Choroid plexus epithelial cell (primary cell): ENCODE measurements at places on chromosomes 2 and 18.
A peak's percentile ranks its signal among the peaks of the same experiment; 100 is the strongest.

DNA sequence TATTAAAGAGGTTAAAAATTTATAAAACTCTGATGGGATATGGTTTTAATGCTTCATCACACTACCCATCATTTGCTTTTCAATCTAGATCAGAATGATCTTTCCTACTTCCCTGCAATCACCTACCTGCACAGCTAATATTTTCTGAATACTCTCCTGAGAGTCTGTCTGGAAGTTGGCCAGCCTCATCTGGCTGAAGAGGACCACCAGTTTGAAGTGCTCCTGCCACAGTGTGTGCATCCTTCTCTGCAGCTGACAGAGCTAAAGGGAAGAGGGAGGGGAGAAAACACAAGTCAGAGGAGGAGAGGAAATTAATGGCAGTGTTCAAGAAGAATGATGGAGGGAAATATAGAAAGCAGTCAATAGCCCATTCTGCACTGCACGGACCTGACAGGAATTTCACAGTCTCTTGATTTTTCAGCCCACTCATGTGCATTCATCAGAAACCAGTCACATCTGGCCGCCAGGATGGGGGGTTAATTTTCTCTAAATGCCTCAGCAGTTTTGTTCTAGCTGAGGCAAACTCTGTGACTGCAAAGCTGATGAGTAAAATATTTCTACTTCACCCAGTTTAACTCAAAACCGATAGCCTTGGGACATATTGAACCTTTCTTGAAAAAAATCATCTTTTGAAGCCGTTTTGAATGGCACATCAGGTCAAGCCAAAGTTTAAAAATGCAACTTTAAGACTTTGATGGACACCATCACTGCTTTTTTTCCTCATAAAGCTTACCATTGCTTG is 201.8 kb upstream of the KLHL14 start:
- peak; percentile 17 for DNase-seq

GRCh38 chr2:121771976-121772742 is 16.7 kb downstream of the TSN start:
- peak; percentile 26 for DNase-seq

- no peak for DNase-seq
These were observed 13.0 kb downstream of the CXCR4 start for GRCh38 chr2:136104977-136105376.

DNA sequence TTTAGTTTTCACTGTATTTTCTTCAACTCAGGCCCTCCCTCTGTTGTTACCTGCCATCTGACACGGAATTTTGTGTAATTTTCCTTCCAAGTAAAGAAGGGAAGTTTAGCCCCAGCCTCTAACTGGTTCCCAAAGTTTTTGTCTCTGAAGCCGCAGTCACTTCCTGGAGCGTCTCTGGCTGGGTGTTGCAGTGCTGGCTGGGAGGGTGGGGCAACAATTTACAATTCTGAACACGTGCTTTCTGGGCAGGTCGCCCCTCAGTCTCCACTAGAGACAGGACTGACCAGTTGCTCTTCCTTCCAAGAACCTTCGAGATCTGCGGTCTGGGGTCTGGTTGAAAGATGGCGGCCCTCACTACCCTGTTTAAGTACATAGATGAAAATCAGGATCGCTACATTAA is 3.5 kb downstream of the CNDP2 start:
- DNase-seq, result peak; percentile 31

DNA sequence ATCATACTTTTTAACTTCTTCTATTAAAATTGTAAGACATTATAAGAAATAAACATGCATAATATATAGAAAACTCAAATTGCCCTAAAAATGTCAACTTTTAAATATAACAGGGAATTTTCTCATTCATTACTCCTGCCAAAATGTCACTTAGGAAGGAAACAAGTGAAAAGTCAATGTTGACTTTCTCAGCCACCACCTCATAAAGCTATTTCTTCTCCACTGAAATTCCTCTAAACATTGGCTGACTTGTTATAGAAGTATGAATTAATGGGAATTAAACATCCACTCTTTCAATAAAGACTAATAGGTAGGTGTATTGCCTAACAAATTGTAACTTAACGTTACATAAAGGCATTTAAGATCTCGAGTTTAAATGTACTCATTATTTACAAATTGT is 499.7 kb upstream of the SYT4 start:
- DNase-seq, result no peak

DNA sequence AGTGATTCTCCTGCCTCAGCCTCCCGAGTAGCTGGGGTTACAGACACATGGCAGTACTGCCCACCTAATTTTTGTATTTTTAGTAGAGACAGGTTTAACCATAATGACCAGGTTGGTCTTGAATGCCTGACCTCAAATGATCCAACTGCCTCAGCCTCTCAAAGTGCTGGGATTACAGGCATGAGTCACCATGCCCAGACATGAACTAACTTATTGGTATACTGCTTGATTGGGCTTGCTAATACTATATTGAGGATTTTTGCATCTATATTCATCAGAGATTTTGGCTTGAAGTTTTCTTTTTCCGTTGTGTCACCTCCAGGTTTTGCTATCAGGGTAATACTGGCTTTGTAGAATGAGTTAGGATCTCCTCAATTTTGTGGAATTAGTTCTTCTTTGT is 706.1 kb upstream of the HS6ST1 start:
- DNase-seq, result no peak

- DNase-seq, result peak; percentile 72
These were observed 2.4 kb upstream of the HOXD8 start for GRCh38 chr2:176126929-176127773.

DNA sequence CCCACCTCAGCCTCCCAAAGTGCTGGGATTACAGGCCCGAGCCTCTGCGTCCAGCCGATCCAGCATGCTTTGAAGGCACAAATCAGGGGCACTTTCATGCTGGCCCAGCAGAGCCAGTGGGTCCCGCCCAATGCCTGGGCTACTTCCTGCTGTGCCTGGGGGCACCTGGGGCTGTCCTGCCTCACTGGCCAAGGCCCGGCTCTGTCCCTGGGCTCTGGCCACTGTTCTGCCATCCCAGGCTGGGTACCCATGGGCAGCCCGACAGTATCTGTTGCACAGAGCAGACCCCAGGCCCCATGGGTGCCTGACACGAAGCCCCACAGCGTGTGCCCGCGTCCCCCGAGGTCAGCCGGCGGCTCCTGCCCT is 6.8 kb upstream of the GAL3ST2 start:
- DNase-seq, result no peak

DNA sequence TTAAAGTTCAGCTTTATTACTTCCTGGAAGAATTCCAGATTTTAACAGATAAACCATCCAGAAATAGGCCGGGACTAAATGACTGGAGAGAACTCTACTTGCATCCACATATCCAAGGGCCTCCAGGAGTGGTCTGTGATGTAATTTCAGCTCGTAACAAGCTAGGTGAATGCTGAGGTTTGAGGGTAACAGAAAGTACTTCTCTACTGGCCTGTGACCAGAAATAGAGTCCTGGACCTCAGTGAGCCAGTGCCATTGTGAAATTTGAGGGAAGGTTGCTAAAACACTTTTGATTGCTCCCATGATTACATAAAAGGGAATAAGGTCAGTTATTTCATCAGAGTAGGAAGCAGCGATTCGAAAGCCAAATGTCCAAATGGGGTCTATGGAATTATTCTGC is 158.1 kb downstream of the DOCK10 start:
- peak; percentile 79 for DNase-seq

DNA sequence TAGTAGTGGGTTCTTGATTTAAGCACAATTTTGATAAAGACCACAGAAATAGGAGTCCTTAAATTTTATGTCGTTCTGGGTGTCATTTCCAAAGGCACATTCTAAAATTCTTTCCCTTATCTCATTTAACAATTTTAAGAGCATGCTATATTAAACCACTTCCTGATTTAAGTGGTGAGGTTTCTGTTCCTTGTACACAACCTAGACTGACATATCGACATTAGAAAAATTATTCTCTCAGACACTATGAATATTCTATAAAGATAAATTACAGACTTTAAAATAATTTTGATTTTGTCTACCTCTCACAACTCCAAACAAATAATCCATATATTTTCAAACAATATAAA is 923.8 kb downstream of the LRP1B start:
- no peak for DNase-seq

DNA sequence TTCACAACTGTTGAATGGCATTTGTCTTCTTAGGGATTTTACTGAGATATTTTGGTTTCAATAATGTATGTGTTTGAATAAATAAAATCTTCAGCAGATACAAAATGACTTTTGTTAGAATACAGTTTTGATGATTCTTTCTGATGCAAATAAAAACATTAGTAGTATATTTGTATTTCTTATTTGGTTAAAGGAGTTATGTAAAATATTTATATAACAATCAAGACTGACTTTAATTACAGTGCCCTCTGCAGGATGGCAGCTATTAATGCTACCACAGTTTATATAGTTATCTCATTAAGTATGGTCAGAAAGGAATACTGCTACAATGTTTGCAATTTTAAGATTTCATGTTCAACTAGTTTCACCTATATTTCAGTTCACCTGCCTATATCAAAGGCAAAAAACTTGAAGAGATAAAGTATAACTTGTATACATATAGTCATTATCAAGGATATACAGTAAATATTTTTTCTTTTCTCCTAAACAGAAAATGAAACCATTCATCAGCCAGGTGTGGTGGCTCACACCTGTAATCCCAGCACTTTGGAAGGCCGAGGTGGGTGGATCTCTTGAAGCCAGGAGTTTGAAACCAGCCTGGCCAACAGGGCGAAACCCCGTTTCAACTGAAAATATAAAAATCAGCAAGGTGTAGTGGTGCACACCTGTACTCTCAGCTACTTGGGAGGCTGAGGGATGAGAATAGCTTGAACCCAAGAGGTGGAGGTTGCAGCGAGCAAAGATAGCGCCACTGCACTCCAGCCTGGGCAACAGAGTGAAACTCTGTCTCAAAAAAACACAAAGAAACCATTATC is 19.8 kb downstream of the ARL5A start:
- DNase-seq, result peak; percentile 60

DNA sequence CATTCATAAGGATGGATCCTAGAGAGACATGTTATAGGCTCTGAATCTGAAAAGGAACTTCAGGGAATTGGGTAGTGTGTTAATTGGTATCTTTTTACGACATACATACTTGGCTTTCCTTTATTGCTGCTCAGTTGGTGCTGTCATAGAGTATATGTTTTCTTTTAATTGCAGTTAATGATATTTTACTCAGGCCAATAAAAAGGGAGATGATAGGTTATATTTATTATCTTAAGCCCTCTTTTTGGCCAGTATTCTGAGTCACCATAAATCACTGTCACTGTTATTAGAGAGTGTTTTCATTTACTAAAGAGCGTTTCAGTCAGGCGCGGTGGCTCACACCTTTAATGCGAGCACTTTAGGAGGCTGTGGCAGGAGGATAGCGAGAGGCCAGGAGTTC is 47.6 kb downstream of the RALBP1 start:
- DNase-seq, result no peak

DNA sequence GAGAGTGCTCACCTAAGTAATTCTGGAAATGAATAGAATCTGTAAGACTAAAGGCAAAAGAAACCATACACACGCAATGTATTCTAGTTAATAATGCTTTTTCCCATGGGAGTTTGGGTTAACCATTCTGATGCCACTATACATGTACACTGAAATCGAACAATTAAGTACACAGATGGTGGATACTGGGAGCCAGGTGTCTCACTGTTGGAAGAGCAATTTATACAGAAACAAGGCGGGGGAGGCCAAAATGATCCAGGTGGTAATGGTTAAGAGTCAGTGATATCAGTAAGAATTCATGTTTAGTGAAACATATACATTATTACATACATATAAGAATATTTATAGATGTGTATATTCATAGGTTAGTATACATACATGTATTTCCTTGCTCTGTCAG is 67.2 kb downstream of the TMEM131 start:
- DNase-seq, result no peak

DNA sequence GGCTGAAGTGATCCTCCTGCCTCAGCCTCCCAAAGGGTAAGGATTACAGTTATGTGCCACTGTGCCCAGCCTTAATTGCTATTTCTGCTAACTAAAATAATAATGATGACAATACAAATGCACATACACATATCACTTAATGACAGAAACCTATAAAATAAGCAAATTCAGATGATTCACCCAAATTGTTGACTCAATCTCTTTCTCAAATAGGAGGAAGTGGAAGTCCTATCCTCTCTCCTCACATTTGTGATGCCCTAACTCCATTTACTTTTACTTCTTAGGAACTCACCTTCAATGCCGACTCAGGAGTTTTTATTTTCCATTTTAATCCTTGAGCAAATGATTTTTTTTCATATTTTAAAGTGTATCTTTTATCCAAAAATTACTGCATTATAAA is 24.5 kb upstream of the RAPH1 start:
- no peak for DNase-seq

DNA sequence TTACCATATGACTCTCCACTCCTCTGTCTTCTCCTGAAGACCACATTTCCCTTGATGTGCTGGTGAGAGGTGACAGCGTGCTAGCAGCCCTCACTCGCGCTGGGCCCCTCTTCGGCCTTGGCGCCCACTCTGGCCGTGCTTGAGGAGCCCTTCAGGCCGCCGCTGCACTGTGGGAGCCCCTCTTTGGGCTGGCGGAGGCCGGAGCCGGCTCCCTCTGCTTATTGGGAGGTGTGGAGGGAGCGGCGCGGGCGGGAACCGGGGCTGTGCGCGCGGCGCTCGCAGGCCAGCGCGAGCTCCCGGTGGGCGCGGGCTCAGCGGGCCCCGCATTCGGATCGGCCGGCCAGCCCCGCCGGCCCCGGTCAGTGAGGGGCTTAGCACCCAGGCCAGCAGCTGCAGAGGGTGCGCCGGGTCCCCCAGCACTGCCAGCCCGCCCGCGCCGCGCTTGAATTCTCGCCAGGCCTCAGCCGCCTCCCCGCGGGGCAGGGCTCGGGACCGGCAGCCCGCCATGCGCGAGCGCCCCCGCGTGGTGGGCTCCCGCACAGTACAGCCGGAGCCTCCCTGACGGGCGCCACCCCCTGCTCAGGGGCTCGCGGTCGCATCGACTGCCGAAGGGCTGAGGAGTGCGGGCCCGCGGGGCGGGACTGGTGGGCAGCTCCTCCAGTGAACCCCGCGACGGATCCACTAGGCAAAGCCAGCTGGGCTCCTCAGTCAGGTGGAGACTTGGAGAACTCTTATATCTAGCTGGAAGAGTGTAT is 246.6 kb upstream of the REG3G start:
- DNase-seq, result no peak

- no peak for DNase-seq
These were observed 1.0 kb downstream of the CHST10 start for GRCh38 chr2:100416397-100416934.

DNA sequence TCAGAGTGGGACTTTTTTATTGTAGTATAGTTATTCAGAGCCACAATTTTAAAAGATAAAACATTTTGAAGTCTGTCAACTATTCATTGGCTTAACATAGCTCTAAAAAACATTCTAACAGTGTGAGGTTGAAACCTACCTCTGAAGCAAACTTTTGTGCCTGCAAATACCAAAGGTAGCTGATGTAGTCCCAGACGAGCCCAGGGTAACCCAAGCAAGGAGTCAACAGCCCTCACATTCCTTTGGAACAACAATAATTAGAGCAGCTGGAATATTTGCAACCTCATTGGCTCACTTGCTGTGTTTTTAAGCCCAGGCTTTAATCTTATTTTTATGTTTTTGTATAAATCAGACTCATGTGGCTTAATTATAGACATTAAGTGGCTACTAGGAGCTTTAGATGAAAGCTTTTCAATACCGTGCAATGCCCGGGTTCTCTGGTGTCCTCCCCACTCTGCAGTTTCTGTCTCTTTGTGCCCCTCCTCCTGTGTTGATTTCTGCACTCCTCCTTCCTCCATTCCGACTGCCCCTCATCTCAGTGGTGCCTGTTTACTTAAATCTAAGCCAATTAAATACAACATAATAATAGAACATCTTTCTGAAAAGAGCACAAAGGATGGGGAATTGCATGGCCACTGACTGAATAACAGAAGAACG is 157.9 kb upstream of the UNC80 start:
- no peak for DNase-seq
